ENCODE measurements at places on chromosomes 3 and 15.

DNA sequence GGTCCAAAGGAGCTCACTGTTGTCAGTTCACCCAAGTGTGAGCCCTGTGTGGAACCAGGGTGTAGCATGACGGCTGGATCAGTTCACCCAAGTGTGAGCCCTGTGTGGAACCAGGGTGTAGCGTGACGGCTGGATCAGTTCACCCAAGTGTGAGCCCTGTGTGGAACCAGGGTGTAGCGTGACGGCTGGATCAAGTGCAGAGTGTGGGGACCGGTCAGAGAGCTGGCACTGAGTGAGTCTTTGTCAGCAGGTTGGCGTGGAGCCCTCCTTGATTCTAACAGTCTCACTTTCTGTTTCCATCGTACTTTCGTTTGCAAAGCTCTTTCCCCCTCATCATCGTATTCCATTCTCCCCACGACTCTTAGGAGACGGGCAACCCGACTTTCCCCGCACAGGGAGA is 57.9 kb upstream of the DLG1 start:
- no peak for DNase-seq

DNA sequence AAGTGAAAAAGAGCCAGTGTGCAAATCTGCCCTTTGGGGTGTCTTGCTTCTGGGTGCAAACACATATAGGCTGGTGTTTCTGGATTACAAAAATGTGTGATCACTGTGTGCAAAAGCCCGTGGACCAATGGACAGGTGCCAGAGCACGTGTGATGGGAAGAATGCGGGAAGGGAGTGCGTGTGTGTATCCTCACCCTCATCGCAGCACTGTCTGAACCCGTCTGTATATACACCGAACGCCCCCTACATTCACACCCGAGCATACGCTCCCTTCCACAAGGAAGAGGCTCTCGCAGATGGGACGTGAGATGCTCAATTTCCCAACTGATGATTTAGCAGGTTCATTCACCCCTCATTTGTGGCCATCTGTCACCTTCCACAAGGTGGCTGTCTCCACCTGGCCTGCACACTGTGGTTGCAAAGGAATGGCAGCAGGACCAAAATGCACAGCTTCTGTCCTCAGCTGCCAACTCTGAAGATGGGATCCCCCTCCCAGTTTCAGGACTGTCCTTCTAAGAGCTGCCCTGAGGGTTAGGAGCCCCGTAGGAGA is 19.4 kb upstream of the SLC6A1 start:
- DNase-seq: no peak

- peak; percentile 8 for DNase-seq
Measured at GRCh38 chr3:148243609-148244008, 454.1 kb upstream of the AGTR1 start.

DNA sequence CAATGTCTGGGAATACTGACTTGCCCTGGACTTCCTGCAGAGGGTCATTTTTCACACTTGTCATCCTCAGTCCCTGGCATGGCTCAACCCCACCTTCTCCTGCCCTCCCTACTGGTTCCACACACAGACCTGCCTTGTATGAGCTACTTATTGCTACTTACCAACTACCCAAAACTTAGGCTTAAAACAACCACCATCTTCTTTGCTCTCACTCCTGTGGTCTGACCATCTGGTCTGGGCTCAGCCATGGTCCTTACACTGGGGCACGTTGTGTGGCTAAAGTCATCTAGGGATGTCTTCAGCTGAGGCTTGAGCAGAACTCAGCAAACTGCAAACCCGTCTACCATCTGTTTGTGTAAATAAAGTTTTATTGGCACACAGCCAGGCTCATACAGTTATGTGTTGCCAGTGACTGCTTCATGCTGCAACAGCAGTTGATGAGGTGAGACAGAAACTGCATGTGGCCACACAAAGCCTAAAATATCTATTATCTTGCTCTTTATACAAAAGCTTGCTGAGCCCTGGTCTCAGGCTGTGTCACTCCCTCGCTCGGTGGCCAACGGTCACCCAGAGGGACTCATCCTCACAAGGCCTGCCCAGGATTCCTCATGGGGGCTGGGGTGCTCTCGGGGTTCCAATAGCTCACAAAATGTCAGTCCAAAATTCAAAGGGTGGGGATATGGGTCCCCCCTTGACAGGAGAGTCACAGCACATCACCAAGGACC is 43.5 kb downstream of the KLF15 start:
- no peak for DNase-seq

DNA sequence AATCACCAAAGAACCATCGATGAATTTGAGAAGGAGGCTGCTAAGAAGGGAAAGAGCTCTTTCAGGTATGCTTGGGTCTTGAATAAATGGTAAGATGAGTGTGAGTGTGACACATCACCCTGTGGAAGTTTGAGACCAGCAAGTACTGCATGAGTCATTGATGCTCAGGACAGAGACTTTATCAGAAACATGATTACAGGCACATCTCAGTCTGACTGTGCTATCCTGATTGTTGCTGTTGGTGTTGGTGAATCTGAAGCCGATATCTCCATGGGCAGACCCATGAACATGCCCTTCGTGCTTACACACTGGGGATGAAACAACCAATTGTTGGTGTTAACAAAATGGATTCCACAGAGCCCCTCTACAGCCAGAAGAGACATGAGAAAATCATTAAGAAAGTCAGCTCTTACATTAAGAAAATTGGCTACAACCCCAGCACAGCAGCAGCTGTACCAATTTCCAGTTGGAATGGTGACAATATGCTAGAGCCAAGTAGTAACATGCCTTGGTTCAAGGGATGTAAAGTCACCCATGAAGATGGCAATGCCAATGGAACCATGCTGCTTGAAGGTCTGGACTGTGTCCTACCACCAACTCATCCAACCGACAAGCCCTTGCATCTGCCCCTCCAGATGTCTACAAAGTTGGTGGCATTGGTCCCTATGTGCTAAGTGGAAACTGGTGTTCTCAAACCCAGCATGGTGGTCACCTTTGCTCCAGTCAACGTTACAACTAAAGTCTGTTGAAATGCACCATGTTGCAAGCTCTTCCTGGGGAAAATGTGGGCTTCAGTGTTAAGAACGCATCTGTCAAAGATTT is 20.5 kb downstream of the TM4SF4 start:
- DNase-seq: peak; percentile 67

- peak; percentile 80 for DNase-seq
Measured at GRCh38 chr3:35932995-35933394, 293.7 kb downstream of the ARPP21 start.

DNA sequence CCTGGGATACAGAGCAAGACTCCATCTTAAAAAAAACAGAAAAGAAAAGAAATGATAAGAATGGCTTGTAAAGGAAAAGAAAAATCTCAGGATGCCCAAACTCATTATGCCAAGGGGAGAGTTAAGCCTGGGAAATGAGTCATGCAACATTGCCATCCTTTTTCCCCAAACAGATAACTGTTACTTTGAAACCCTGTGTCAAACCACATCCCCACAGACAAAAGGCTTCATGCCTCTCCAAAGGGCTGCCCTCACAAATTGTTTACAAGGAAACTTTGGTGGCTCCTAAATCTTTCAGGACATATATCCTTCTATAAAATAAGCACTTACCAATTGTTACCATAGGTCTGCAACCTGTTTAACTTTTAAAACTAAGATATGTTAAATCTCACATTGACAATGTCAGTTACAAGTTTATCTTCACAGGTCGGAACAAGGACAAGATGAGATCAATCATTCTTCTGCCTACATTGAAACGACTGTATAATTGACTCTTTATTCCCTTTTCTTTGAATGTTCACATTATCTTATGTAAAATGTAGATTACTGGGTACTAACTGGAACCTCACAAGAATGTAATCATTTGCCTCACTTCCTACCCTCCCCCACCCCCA is 18.6 kb upstream of the SENP7 start:
- peak; percentile 26 for DNase-seq

- no peak for DNase-seq
Measured at GRCh38 chr3:110262896-110263295, 808.7 kb upstream of the NECTIN3 start.

DNA sequence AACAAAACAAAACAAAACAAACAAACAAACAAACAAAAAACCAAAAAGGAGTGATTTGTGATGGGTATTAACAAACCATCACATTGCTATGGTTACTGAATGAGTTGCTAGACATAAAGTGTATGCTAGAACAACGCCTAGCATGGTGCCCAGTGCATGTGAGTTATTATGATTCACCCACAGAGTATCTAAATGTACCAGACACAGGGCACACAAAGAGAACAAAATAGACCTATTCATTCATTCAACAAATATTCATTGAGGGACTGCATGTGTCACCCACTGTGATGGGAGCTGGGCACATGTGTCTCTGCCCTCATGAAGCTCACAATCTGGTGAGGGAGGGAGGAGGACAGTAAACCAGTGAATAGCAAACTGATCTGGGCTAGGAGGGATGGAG is 11.6 kb upstream of the ACAN start:
- DNase-seq: no peak

- DNase-seq: no peak
Measured at GRCh38 chr3:72164635-72164978, 379.7 kb upstream of the PROK2 start.

DNA sequence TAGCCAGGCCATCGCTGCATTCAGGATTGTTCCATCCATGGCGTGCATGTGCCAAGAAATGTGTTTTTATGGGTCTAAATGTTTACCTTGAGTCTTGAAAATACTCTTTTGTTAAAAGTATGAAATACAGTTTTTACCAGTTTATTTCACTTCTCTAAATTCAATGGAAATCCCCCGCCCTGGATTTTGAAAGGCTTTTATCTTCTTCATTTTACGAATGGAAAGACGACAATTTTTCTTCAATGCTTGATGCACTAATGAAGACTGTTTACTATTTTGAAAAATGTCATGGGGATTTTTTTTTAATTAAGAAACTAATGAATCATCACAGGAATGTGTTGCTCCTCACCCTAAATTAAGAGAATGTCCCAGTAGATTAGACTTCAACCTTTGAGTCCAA is 83.5 kb downstream of the FAM81A start:
- DNase-seq: no peak

DNA sequence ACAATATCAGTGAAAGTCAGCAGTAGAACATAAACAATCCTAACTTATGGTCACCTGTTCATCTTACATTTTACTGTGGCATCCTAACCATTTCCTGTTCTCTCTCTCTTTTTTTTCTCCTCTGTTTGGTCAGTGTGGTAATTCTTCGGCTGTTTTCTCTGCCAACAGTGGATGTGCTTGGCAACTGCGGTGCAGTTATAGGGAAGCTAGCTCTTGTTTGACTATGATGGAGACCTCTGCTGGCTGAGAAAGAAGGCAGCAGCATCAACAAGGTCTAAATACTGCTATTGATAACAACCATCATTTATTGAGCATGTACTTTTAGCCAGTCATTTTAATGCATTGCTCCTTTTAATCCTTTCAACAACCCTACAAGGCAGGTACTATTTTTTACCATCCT is 723 bp upstream of the DRD3 start:
- peak; percentile 20 for DNase-seq

DNA sequence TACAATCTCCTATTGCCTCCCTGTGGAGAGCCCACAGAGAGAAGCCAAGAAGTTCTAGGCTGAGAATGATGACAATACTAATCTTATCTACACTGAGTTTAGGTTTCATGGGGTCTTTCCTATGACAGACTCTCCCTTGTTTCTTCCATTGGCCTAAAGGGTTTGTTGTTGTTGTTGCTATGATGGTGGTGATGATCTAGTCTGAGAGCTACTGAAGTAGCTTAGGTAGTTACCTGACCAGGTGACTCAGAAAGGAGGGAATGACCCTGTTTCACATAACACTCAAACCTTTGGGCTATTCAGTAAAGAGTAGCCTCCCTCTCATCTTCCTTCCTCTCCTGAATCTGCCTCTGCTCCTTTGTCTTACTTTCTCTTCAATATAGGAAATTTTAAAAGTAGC is 170.2 kb downstream of the GMNC start:
- DNase-seq: no peak

DNA sequence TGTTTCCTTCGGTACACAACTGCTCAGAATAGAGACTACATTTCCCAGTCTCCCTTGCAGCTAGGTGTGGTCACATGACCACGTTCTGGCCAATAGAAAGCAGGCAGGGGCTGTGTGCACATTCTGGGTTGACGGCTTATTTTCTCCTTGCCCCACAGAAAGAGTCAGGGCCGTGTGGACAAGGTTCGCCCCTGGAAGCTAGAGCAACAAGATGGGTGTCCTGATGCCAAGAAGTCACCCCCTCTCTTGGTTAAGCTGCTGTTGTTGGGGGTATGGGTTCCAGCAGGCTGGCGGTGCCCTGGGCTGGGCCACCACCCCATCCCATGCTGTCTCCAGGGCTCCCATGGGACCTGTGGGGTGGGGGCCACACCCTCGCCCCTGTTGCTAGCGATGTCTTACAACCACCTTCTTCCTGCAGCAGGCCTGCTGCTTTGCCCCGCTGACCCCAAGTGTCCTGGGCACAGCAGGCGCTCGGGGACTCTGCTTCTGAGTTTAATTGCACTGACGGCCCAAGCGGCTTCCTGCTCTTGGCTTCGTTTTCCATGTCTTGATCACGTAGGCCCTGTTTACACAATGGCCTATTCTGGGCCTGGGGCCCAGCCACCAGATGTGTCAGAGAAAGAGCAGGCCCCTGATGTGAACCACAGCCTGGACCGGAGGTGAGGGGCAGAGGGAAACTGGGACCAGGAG is 24.9 kb downstream of the ABTB1 start:
- DNase-seq: peak; percentile 72

DNA sequence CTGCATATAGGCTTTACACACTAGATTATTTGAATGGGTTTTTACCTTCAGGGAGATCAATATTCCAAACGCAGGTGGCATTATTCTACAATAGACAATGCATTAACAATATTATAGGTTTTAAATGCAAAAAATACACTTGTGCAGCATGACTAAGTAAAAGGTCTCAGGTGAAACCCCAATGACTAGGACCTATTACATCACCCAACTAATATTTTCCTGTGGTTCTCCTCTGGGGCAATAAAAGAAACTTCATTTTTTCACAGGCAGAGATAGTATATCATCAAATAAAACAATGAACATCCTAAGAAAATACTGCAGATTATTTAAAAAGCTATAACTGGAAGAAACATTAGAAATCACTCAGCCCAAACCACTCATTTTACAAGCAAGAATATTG is 375.3 kb downstream of the ROBO1 start:
- DNase-seq: no peak

DNA sequence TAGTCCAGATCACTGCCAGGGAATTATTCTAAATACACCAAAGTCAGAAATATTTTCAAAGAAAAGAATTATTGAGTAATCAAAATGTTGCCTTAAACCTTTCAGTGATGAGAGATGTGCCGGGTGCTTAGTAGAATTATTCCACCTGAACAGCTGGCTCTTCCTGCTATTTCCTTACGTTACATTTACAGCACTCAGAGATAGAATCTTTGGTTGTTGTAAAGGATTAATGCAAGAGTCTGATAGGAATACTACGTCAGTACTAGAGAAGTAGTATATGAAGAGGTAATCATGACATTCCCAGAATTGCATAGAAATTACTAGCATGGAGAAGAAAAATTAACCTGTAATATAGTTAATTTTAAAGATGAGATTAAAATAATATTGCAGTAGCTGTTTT is 50.9 kb upstream of the ZDHHC23 start:
- no peak for DNase-seq

GRCh38 chr3:184739594-184740505 is 28.0 kb upstream of the MAGEF1 start:
- DNase-seq: no peak

Measured in amniotic epithelial cell (primary cell).